ENCODE measurements at places on chromosomes 1 and 21.

DNA sequence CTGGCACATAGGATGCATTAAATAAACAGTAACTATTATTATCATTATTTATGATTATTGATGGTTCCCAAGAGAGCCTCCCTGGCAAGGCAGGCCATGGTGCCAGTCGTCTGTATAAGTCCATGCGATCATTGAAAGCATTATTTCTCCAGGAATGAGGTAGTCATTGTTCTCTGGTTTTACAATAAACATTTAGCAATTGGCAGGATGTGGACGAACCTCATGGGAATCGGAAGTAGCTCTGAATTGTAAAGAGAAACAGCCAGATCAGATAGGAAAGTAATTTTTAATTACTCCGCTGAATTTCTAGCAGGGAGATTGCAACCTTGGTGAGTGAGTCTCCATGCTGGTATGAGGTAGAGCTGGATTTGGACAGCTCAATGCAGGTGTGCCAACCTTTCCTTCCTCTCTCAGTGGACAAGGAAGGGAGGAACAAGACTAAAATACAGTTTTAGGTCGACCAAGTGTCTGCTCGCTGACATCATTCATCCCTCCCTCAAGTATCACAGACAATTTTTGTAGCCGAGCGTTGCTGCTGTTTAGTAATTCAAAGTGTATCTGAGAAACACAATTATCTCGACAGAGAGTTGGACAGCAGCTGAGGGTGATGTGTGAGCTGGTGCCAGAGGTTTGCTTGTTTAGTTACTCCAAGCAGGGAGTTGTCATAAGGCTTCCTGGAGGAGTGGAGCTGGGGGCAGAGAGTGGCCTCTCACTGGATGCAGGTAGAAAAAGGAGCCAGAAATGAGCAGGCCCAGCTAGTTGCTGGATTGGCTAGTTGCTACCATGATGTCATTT, 250.8 kb downstream of the KCNJ6 start:
- DNase-seq = no peak

DNA sequence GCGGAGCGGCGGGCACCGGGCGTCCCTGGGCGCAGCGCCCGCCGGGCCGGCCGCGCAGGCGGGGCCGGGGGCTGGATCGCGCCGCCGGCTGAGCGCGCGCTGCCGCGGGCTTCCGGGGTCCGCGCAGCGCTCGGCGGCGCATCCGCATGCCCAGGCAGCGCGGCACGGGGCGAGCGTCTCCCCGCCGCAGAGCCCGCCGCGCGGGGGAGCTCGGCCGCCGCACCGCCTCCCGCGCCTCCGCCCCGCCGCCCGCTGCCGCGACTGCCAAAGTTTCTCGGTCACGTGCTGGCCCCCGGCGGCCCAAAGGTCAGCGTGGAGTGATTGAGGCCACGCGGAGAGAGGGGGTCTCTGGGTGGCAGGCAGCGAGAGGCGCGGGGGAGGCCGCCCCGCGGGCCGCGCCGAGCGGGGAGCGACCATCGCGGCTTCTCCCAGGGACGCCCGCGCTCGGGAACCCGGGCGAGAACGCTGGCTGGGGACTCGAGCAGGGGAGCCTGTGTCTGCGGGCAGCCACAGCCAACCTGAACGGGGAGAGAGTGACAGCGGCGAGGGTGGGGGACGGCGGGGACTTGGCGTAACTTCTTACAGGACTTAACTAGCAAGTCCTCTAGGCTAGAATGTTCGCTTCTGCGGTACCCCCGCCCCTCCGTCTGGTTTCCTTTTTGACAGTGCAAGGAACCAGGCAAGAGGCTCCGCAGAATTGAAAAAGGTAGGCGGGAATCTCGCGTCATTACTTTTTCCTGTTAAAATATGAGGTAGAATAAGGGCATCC, at the start of gene ILDR2:
Gene ILDR2, minus strand, starts transcription at position 180 of the 769 bp plus-strand sequence. CDS start 272 bp downstream, outside the sequence.
- peak; percentile 7 for DNase-seq

DNA sequence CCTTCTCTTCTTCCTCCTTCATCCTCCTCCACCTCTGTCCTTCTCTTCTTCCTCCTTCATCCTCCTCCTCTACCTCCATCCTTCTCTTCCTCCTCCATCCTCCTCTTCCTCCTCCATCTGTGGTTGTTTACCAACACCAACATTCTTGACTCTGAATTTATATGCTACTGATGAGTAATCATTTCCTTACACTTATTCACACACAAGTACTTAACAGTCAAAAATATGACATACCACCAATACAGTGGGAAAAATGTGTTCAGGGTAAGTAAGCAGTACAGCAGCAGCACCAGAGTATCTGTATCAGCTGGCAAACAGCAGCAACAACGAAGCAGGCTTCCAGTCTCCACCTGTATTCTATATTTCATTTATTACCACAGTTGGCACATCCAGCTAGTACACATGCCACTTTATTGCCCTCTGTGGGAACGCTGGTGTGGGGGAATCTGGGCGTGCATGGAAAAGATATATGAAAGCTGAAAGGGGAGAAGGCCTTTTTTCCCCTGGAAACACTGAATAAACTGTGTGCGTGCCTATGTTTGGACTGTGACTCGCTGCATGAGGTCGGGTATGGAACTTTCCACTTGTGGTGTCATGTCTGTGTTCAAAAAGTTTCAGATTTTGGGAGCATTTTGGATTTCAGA, 16.0 kb downstream of the ADSS2 start:
- no peak for DNase-seq

GRCh38 chr1:184524248-184524647, 137.4 kb downstream of the C1orf21 start:
- DNase-seq = no peak

- no peak for DNase-seq
Measured at GRCh38 chr1:89499320-89499719, 25.3 kb upstream of the LRRC8B start.

DNA sequence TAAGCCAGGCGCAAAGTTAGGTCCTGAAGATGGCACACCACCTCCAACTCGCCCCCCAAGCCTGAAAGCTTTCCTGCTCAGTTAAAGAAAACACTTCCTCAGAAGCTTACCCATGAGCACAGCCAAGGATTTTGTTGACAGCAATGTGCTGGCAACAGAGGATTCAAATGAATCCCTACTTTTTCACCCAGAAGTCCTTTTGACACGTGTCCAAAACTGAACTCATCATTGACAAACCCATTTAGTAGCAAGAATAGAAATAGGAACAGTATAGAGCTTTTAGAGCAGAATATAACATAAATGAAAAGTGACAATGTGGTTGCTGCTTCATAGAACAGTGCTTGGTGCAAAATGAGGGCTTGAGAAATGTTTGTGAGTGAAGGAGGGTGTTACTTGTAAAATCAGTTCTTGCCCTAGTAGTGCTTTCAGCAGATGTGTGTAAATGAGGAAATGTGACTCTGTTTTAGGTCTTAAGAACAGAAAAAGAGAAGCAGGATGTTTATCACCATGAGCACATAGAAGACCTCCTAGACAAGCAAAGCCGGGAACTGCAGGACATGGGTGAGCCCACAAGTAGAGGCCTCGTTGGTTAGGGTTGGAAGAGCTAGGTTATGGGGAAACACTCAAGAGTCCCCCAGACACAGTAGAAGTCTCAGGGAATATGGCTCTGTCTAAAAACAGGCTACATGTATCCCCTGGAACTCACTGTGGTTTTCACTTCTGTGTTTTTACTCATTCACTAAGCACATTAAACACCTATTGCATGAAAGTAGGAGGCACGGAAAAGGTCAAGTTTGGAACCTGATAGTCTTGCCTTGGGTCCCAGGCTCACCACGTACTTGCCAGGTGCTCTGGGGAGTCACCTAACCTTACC, 48.6 kb upstream of the TMEM125 start:
- no peak for DNase-seq

- no peak for DNase-seq
Measured at GRCh38 chr1:82644186-82644915, 843.6 kb downstream of the ADGRL2 start.

- DNase-seq = no peak
Measured at GRCh38 chr21:42281181-42281680, 34.0 kb downstream of the TFF3 start.

GRCh38 chr21:41682719-41683179, 84.1 kb downstream of the RIPK4 start:
- DNase-seq = no peak

GRCh38 chr1:50929376-50929958, 30.6 kb downstream of the FAF1 start:
- no peak for DNase-seq

- DNase-seq = no peak
Measured at GRCh38 chr21:16337266-16337665, 607.5 kb downstream of the USP25 start.

DNA sequence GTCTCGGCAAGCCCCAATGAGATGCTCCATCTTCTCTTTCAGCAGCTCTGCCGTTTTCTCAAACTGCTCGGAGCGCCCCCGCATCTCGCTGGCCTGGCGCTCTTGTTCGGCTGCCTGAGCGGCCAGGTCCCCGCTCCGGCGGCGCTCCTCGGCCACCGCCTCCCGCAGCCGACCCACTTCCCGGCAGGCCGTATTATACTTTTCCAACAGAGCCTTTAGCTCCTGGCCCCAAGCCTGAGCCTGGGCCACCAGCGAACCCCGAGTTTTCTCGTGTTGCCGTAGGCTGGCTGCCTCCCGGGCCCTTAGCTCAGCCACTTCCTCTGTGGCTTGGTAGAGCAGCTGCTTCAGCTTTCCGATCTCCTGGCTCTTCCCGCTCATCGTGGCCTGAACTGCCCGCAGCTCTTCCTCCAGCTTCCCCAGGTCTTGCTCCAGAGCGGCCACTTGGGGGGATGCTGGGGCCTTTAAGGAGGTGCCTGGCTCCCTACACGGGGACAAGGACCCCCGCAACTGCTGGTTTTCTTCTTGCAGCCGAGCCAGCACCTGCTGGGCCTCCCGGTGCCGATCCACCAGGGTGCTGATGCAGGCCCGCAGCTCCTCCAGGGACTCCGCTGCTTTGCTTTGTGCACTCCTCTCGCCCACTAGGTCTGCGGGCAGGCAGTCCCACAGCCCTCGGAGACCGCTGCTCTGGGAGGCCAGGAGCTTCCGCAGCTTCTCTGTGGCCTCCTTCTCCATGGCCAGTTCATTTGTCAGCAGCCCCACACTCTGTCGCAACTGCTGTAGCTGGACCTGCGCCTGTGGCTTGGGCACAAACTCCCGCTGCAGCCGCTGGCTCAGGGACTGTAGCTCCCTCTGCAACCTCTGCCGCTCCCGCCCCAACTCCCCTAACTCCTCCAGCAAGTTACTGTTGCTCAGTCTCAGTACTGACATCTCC, 13.4 kb upstream of the PIAS3 start:
- no peak for DNase-seq

GRCh38 chr1:160925652-160926244, 28.9 kb downstream of the ITLN2 start:
- no peak for DNase-seq

DNA sequence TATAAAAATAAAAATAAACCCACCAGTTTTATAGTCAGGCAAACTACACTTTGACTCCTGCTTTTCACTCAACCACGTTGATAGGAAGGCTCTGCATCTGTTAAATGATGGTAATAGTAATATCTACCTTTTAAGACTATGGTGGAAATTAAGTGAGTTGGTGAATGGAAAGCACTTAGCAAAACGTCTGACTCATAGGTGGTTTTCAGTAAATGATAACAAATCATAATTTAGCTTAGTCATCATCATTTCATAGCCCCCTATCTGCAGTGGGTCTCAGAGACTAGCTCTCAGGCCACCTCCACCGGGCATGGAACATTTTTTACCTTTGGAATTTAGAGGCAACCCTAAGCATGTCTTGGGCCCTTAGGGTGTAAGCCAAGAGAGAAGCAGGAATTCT, 160.0 kb downstream of the PDE4B start:
- no peak for DNase-seq

GRCh38 chr1:55864251-55864650, 649.1 kb upstream of the USP24 start:
- no peak for DNase-seq

GRCh38 chr1:246695136-246695535, 29.1 kb upstream of the SCCPDH start:
- no peak for DNase-seq

- no peak for DNase-seq
Measured at GRCh38 chr1:4599951-4600481, 54.4 kb upstream of the AJAP1 start.

- no peak for DNase-seq
Measured at GRCh38 chr1:21469581-21469980, 29.6 kb downstream of the NBPF3 start.

GRCh38 chr1:86779308-86780191, 75.2 kb downstream of the SH3GLB1 start:
- no peak for DNase-seq

DNA sequence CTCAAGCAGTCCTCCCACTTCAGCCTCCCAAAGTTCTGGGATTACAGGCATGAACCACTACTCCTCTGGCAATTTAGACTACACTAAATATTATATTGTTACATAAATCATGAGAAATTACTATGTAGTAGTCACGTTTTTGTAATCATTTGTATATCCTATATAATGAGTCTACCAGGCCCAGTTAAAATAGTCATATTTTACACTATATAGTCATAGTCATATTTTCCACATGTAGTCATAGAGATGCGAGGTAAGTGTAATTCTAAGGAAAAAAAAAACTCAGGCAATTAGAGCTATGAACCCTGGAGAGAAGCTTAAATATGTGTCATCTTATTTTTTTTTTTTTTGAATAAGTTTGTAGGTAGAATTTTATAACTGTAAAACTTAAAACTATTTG, 90.0 kb downstream of the FNBP1L start:
- no peak for DNase-seq

DNA sequence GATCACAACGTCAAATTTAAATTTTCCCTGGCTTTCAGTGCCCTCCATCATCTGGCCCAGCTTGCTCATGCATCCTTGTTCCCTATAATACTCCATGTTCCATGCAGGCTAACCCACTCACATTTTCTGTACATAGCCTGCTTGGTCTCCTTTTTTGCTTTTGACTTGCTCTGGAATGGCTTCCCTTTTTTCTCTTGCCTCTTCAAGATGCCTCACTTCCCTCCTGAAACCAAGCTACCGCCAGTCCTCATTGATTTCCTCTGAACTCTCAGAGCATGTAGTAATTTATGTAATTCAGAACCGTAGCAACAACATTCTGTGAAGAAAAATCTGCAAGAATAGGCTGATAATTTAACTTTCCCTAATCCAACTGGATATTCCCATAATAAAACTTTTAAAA, 10.3 kb downstream of the CAP1 start:
- no peak for DNase-seq

GRCh38 chr1:43247256-43247921, 22.4 kb upstream of the TMEM125 start:
- no peak for DNase-seq

DNA sequence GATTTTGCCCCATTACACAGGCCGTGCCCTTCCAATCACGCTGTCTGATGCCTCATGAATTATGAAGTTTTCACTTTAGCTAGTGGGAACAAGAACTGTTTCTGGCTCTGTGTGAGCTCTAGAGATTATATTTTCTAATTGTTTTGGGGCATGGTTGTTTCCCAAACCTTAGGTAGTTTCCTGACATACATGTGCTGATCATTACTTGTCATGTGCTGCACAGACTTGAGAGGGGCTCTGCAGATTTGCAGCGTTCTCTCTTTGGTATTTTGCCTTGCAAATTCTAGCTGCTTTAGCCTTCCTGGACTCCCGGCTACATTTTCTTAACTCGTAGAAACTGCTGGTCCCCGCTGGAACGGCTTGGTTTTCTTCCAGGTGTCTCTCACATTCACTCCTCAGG, 142.1 kb upstream of the IVNS1ABP start:
- DNase-seq = no peak

GRCh38 chr1:238088560-238089290, 198.0 kb upstream of the ZP4 start:
- no peak for DNase-seq

- no peak for DNase-seq
Measured at GRCh38 chr21:31813862-31814261, 59.0 kb upstream of the HUNK start.

- DNase-seq = no peak
Measured at GRCh38 chr1:245201201-245201600, 46.4 kb downstream of the KIF26B start.

GRCh38 chr1:71557138-71557537, 476.3 kb upstream of the ZRANB2 start:
- no peak for DNase-seq
